GM18507 (cell line): ENCODE measurements at places on chromosomes 3 and 15.

GRCh38 chr3:184337399-184337714 is at the start of gene FAM131A:
Gene FAM131A (plus strand): TSS chr3:184337600. CDS start chr3:184337631, 31 bp downstream.
- no peak for DNase-seq

DNA sequence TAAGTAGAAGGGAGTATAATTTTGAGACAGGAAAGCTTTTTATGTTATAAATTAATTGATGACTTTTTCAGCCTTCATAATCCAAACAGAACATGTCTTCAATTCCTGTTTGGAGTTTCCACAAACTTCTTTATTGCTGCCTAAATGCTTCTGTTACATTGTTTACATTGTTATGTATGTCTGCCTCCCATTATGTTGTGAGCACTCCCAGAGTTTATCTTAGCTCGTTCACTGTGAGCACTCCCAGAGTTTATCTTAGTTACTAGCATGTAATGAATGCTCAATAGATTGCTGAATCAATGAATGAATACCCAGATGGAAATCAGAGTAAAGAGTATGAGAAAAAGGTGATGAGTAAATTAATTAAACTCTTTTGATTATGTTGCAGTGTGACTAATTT is 1178.0 kb downstream of the ROBO1 start:
- no peak for DNase-seq

GRCh38 chr3:45559560-45560118 is 34.9 kb upstream of the LIMD1 start:
- no peak for DNase-seq

DNA sequence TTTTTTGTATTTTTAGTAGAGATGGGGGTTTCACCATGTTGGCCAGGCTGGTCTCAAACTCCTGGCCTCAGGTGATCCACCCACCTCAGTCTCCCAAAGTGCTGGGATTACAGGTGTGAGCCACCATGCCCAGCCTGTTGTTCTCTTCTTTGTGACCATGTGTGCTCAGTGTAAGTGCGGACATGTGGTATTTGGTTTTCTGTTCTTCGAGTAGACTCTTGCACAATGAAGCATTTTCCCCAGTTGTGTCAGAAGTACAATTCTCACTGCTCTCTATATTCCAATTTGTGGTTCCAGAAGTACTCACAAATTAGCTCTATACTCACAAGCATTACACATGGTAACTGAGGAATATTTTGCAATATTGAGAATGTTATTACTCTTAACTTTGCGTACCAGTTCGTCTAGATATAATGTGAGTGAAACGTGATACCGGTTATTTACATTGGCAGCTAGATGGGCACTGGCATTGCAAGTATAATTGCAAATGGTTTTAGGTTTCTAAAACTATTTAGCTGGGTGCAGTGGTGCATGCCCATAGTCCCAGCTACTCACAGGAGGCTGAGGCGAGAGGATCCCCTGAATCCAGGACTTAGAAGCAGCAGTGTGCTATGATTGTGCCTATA is 34.2 kb upstream of the MTMR14 start:
- DNase-seq = no peak

- no peak for DNase-seq
These were observed 80.6 kb downstream of the MYO9A start for GRCh38 chr15:72037321-72037720.

GRCh38 chr3:119492128-119492527 is 6.2 kb upstream of the TIMMDC1 start:
- no peak for DNase-seq

DNA sequence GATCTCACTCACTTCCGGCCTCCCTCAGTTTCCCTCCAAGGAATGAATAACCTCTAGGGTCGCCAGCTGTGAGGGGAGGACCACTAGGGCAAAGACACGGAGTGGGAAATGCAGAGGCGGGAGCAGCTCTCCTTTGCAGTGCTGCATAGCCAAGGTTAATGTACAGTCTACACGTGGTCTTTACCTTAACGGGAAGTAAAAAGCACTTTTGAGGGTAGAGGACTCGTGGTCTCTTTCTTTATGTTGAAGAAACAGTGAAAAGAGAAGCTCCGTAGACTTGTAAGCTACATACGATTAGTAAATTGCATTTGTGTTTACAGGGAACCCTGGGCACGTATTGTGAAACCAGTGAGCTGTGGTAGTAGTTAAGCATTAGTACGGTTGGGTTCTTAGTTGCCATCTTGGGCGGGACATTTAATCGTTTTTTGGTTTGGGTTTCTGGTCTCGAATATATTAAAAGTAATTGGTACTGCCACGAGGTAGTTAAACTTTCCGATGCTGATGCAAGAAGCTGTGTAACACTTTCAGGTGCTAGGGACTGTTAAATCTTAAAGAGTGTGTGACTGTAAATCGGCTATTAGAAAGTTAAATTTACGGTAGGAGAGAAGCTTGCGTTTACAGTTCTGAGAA is 828 bp downstream of the U2SURP start:
- DNase-seq = no peak

DNA sequence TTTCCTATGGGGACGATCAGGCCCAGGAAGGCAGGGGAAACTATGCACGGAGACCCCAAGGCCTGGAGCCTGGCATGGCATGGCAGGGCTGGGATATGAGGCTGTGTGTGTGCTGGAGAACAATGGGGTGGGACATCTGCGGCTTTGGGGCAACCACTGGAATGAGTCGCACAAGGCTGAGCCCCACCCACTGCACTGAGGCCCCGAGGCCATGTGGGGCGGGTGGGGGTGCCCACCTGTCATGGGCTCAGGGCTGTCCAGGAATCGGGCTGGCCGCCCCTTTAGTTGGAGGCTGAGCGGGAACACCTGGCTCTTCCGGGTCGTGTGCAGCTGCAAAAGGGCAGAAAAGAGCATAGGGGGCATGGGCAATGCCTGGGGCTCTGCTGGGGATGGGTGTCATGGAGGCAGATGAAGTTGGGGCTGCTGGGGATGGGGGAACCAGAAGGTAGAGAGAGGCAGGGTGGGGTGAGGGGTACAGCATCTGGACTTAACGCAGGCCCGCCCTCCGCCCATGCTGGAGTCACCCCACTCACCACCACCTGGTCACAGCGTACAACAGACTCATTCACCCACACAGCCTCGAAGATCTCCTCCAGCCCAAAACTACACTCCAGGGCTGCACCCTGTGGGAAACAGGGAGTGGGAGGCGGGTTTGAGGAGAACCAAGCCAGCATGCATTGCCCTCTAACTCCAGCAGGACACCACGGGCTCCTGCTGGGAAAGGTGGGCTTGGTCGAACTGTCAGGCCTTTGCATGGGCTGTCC is 31.1 kb downstream of the PLXND1 start:
- no peak for DNase-seq
